ENCODE measurements at places on chromosomes 5 and 9. TPM values are rescaled to one million over a fixed set of nuclear protein-coding genes. Genes with fewer than 3 reads are reported as not detected.

DNA sequence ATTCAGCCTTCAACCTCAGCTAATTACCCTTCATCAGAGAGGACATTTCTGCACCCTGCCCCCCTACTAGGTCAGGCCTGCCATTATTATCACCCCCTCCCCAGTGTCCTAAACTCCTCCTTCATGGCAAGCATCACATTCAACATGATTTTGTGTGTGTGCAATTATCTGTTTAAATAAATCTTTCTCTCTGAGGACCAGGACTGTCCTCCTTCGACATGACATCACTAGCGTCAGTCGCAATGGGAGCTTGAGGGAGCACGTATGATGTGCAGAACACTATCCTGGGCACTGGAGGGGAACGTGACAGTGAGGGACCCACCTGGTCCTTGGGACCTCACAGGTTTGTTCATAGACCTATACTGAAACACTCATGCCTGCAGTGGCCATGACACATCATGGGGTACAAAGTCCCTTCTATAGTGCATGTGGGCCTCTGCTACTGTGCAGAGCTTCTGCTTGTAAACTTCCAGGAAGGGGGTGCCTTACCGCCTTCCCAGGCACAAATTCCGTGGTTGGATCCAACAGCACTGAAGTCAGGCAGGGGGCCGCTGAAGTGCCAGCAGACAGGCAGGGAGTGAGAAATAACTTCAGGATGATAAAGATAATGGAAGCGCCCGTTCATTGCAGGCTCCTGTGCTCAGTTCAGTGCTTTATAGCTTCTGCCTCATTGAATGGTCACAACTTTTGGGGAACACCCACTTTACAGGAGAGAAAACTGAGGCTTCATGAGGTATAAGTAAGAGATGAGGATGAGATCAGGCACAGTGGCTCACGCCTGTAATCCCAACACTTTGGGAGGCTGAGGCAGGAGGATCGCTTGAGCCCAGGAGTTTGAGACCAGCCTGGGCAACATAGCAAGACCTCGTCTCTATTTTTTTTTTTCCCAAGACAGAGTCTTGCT, 36.0 kb upstream of the STXBP1 start:
- DNase-seq, result no peak

- DNase-seq, result no peak
These were observed 735 bp downstream of the ECPAS start for GRCh38 chr9:111483439-111483857.

DNA sequence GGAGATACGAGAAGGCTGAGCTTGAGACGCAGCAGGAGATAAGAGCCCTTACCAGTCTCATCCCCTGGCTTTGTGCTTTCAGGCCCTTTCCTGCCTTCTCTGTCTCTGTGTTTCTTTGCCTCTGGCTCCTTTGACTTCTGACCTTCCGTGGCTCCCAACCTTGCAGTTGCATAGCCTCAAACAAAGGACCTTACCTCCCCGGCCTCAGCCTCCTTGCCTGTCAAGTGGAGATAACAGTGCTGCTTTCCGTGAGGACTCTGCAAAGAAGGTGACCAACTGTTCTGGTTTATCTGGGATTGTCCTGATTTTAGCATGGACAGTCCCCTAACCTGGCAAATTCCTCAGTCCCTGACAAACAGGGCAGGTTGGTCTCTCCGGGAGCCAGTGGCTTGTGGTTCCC, 287.8 kb upstream of the MVB12B start:
- no peak for DNase-seq

GRCh38 chr5:18799482-18800128, 1165.3 kb downstream of the TAF11L14 start:
- DNase-seq, result no peak

The PCDHGA2 gene
- 2.4 TPM for polyA plus RNA-seq

GRCh38 chr9:137295849-137296669, 6.0 kb downstream of the NRARP start:
- DNase-seq, result no peak

- DNase-seq, result no peak
These were observed 75.7 kb downstream of the PBX3 start for GRCh38 chr9:125822902-125823301.

DNA sequence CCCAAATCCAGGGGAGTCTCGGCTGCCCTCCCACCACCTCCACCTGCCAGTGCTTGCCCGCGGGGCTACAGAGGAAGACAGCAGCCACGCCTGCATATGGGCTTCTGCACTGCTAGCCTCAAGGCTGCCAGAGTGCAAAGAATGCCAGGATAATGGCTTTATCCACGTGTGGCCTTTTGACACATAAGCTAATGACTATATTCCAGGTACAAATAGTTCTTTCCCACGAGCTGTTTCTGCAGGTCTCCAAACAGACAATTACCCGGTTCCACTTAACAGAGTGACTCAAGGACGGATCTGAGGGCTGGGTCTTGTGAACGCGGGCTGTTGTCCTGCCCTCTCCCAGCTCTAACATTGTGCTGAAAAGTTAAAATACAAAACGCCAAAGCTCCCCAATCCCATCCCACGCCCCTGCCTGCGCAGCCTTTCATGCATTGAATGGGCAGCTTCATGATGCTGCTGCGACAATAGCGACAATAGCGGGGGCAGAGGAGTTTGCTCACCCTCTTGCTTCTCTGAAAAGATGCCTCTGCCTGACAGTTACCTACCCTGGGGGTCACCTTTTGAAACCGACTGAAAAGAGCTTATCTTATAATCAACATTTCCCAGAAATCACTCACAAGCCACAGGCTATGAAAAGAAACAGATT, 39.1 kb upstream of the MSH3 start:
- no peak for DNase-seq

- no peak for DNase-seq
These were observed 9.9 kb downstream of the DAPK1 start for GRCh38 chr9:87507576-87507975.

DNA sequence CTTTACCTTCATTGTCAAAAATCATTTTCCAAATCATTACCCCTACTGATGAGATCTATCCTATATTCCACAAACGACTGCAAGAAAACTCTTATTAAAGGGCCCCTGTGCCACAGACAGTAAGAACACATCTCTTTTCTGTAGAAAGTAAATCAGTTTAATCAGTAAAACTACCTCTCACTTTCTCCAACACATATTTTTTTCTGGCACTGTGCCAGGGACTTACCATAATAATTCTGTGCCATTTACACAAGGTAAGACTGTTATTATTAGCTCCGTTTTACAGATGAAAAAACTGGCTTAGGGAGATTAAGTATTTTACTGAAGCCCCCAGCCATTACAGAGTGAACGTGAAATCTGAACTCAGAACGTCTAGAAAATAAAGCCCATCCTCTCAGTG, 587.0 kb upstream of the COX7C start:
- DNase-seq, result peak; percentile 1

GRCh38 chr9:137351781-137352501, 49.9 kb upstream of the NRARP start:
- DNase-seq, result no peak

The RAD17 gene
- 22.7 TPM for polyA plus RNA-seq

DNA sequence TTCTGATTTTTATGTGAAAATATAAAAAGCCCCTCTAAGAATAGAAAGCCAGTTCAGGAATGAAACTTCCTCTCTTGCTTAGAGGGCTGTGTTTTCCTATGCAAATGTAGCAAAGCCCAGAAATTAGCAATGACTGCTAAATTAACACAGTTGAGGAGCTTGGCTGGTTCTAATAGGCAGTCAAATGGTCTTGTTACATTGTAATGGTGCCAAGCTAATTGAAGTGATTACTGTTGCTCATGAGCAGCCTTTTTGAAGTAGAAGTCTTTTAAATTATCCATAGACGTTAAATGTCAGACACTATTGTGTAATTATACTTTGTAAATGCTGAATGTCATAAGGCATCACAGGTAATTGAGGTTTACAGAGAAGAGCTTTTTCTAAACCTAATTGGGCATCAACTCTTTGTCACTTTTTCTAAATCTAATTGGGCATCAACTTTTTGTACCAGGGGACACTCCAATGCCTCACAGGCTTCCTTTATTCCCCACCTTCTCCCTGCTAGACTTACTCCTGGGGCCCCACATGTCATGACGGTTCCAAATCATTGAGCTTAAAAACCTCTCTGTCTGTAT, 229.1 kb downstream of the PSAT1 start:
- no peak for DNase-seq

DNA sequence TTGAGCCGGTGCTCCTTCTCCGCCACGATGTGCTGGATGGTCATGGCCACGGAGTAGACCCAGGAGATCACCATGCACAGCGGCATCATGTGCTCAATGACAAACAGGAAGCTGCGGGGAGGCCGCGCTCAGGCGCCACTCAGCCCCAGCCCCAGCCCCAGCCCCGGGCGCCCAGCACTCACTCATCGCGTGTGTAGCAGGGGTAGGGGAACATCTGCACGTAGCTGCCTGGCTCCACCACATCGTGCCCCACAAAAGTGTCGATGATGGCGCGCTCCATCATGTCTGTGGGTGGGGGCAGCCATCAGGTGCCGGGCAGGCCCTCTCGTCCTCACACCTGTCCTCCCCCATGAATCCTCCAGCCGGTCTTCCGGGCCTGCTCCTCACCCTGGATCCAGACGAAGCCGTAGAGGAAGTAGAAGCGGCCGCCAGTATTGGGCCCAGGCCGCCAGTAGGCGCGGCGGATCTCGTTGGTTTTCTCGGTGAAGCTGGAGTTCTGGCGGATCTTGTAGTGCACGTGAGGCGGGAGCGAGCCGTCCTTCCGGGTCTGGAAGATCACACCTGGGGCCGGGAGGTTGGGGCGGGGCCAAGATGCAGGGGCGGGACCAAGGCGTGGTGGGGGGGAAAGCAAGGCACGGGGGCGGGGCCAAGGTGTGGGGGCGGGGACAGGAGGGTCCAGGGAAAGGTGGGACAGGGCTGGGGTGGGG, 10.1 kb downstream of the ABCA2 start:
- DNase-seq, result no peak

DNA sequence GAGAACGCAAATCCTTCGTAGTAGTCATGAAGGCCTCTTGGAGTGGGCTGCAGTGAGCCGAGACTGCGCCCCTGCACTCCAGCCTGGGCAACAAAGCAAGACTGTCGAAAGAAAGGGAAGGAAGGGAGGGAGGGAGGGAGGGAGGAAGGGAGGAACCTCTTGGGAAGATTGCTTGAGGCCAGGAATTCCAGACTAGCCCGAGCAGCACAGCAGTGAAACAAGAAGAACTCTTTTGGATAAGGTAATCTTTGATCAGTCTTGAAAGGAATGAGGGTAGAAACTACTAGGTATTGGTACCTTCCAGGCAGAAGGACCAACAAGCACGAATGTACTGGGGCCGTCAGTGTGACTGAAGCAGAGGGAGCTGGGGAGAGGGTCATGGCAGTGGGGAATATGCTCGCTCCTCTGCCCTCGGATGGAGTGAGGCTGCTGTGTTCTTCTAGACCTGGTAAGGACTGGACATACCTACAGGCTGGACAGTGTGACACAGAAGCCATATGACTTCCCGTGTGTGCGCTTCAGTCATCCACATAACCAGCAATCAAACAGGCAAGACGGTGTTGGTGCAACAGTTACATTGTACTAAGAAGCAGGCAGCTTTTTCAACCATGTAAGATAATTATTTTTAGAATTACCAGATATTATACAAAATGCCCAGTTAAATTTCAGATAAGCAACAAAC, 45.2 kb downstream of the P4HA2 start:
- DNase-seq, result no peak

- DNase-seq, result no peak
These were observed 817.5 kb downstream of the EFNA5 start for GRCh38 chr5:106853266-106853665.

DNA sequence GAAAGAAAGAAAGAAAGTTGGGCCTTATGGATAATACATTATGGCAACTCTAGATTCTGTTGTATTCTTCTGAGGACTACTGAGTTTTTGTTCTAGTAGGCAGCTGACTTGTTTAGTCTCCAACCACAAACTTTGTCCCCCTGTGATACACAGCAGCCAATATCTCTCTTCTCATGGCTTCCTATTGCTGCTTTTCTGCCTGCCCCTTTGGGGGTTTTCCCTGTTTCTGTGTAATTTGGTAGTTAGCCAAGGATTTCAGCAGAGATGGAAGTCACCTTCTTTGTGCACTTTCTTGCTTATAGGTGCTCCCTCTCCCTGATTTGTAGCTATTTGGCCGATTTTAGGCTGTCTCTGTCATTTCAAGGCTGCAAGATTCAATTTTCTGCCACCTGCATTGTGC, 109.6 kb downstream of the FGF1 start:
- DNase-seq, result no peak

DNA sequence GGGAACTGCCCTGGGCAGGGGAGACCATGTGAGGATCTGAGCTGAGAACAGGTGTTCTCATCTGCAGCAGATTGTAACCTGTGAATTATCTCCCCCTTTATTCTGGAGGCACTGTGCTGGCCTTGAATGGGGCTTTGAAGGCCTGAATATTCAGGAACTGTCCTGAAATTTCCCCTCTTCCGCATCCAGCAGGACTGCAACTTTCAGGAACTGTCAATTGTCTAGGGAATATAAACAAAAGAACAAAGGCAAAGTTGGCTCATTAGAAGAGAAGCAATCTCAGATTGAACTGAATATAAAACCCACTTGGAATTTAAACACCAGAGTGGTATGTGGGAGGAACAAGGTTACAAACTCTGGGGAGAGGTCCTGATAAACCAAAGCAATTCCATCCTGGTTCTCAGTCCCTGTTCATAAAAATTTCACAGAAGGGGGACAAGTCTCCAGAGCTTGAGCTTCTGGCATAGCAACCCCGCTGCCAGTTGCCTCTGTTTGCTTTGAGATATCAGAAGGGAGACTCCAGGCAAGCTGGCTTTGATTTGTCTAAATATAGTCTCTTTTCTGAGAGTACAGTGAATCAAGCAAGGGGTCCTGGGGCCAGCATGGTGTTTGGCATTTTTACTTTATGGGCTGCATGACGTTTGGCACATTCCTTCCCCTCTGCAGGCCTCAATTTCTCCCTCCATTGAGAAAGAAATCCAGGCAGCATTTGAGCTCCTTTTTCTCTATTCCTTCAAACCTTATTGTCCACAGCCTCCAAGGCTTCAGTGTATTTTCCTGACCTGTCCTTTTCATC, 47.5 kb downstream of the ADRB2 start:
- no peak for DNase-seq

The GLRA1 gene
- polyA plus RNA-seq, result not detected

GRCh38 chr9:100112677-100113336, 13.8 kb downstream of the INVS start:
- no peak for DNase-seq

GRCh38 chr5:134510970-134511795, 14.3 kb upstream of the JADE2 start:
- DNase-seq, result no peak

The LPAR1 gene
- polyA plus RNA-seq, result 44.7 TPM

The ANKRD31 gene
- polyA plus RNA-seq, result 0.32 TPM

The GRIN1 gene
- not detected for polyA plus RNA-seq

The MYMK gene
- 47.7 TPM for polyA plus RNA-seq

DNA sequence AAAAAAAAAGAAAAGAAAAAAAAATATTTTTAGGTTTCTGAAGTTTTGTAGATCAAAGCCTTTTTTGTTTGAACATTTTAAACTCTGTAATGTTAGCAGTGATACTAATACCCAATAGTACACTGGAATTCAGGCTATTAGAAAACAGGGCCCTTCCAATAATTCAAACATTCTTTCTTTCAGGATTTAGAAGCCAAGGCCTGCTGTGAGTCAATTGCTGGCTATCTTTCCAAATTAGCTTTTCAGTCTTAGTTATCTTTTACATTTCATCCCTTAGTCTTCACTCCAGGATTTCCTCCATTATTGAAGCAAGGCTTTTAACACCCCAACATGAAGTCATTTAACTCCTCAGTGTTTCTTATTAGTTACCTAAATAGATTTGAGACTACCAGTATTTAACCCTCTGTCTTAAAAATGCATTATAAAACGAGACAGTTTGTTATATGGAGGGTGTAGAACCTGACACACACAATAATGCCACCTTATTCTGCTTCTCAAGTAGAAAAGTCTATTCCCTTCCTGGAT, 951.9 kb upstream of the DMAC1 start:
- DNase-seq, result no peak

GRCh38 chr5:10372726-10373709, 19.5 kb downstream of the MARCHF6 start:
- no peak for DNase-seq

The SNX24 gene
- polyA plus RNA-seq, result 11.4 TPM

Measured in muscle of back (tissue), 13 donors.